ENCODE measurements at places on chromosomes 5 and 9.
A peak's percentile ranks its signal among the peaks of the same experiment; 100 is the strongest.

- DNase-seq: peak; percentile 86
Observed at GRCh38 chr5:16805486-16805885, 130.6 kb downstream of the MYO10 start.

GRCh38 chr9:15116130-15116580 is 190.9 kb downstream of the TTC39B start:
- no peak for DNase-seq

- no peak for DNase-seq
Observed at GRCh38 chr9:126472198-126472947, 141.4 kb upstream of the LMX1B start.

DNA sequence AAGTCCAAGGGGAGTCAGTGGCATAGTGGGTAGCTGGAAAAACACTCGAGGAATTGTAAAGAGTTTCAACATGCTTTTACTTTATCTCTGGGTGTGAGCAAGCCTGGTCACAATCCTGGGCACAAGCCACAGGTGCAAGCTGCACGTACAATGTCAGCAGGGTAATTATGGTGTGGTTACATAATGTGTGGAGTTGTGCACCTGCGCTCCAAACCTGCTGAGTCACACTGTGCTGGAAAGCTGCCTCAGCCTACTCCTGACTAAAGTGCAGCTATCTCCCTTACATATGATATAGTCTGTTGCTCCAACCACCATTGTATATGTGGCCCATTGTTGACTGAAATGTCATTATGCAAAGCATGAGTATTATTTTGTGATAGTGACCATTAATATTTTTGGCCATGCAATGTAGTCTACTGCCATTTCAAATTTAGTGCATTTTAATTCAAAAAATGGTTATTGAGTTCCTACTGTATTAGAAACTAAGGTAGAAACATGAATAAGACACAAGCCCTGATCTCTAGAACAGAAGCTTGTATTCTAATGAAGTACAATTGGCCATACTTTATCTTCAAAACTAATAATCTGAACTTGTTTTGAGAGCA is 160.9 kb upstream of the SLC30A5 start:
- DNase-seq: no peak

Data from EH (cell line).